ENCODE measurements at places on chromosomes 2 and 18.

GRCh38 chr2:15385184-15385583, 175.9 kb downstream of the NBAS start:
- DNase-seq: no peak

- no peak for DNase-seq
These were observed 23.2 kb upstream of the SATB2 start for GRCh38 chr2:199480966-199481365.

- no peak for DNase-seq
These were observed 94.8 kb downstream of the INHBB start for GRCh38 chr2:120440521-120441350.

DNA sequence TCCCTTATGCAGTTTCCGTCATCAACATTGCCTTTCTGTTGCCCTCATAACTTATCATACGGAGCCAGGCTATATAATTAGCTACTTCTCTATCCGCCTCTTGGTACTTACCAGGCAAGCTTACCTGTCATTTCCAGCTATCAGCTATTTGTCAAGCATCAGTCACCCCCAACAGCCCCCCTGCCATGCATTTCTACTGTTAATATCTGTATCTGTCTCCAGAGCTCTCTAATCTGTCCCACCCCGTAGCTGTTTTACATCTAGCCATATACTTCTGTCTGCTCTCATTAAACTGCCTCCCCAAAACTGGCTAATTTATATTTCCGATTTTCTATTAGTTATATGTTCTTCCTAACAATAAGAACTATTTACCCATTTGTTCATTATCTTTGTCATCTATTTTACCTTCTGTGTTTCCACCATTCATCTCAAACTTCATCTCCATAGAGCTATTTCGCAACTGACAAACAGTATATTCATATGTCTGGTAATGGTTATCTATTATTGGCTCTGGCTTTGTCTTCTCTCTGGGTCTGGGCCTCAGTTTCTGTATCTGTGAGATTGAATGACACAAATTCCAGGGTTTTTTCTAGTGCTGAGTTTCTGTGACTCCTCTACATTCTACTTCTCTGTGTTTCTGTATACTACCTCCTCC, 9.6 kb downstream of the EMX1 start:
- no peak for DNase-seq

GRCh38 chr2:216849987-216850386, 9.9 kb downstream of the TNP1 start:
- no peak for DNase-seq

DNA sequence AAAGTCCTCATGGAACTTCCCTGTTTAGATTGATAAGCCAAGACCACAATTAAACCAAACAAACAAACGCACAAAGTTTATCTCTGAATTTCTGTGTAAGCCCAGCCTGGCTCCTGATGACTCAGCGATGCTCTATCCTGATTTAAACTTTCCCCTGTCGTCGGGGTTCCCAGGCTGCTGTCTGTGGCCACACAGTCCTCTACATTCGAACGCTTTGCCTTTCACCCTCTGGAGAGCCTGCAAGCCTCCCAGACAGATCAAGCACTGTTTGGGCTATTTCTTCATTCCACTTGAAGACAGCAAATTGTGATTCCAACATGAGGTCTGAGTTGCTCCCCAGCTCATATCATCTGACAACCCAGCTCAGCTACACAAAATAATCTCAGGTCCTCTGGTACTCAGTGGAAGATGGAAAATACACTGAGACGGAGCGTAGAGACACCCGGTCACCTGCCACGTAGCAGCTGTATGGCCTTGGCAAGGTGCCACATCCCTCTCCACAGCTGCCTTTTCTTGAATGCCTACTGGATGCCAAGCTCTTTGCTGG, 51.2 kb downstream of the CYRIA start:
- DNase-seq: no peak

- no peak for DNase-seq
These were observed 94.4 kb upstream of the XPO1 start for GRCh38 chr2:61632276-61633169.

Measured in activated CD4-positive, CD25-positive, alpha-beta regulatory T cell treated with anti-CD3 and anti-CD28 coated beads, Interleukin-2, amount 50 U/mL, for 16 hours (primary cell).